ENCODE measurements at places on chromosomes 6 and 20.

GRCh38 chr20:62449951-62450691, 22.8 kb upstream of the RBBP8NL start:
- no peak for DNase-seq

DNA sequence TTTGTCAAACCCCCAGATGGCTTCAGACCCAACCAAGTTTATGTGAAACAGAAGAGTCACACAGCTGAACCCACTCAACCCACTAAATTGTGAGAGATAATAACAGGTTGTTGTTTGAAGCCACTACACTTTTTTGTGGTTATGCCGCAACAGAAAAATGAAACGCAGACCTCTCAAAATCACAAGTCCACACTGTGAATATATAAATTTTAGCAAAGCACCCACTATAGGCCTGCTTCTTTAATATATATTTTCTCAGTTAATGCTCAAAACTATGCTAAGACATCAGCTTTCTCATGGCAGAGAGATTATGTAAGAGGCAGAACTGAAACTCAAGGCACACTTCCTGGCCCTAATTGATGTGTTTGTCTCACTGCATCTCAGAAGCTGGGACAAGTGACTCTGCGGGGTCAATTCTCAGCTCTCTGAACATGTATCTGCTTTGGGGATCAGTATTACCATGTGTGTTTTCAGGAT, 27.7 kb downstream of the MAP3K5 start:
- no peak for DNase-seq

DNA sequence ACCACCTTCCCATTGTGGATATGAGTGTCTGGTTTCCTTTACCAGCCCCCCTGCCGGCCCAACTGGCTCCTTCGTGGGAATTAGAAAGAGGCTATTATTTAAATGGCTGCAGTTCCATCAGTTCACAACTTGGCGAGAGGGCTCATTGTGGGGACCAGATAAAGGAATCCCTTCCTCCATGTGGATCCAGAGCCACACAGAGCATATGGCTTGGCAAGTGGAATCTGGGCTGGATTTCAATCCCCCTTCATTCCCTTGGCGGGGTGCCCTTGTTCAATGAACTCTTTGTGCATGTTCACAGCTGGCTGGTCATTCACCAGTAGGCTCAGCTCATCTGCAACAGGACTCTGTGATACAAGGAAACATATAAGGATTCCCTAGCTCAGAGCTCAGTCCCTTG, 140.6 kb downstream of the OPN5 start:
- no peak for DNase-seq

DNA sequence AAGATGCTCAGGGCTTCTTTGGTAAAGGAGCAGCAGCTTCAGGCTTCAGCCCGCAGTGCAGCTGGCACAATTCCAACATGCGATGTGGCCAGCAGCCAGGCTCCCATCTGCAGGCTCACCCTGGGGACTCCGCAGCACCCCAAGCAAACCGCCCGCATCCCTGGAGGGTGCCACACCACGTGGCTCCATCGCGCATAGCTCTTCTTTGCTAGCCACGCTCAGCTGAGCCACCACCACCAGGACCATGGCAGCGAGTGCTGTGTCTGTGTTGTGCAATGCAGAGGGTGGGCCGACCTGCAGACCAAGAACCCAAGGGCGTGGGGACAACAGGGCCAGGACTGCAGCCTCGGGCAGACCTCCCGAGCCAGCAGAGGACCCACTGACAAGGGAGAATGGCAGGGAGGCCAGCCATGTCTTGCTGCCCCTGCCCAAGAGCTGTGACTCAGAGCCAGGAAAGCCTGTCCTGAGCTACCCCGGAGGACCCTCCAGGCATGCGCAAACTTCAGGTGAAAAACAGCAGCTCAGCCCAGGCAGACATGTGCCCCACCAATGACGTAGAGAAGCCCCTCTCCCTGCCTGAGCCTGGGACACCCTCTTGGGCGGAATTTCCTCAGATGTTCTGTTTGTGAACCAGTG, 87.8 kb downstream of the GINS1 start:
- DNase-seq = no peak

- no peak for DNase-seq
Measured at GRCh38 chr20:51077686-51078060, 54.8 kb upstream of the KCNG1 start.

GRCh38 chr6:107870381-107870780, 46.3 kb upstream of the SCML4 start:
- DNase-seq = no peak

GRCh38 chr6:74568861-74569260, 637.0 kb downstream of the COL12A1 start:
- DNase-seq = no peak

GRCh38 chr6:132693478-132693877, 20.4 kb downstream of the VNN1 start:
- DNase-seq = no peak

- no peak for DNase-seq
Measured at GRCh38 chr20:49503176-49503575, 20.7 kb upstream of the KCNB1 start.

DNA sequence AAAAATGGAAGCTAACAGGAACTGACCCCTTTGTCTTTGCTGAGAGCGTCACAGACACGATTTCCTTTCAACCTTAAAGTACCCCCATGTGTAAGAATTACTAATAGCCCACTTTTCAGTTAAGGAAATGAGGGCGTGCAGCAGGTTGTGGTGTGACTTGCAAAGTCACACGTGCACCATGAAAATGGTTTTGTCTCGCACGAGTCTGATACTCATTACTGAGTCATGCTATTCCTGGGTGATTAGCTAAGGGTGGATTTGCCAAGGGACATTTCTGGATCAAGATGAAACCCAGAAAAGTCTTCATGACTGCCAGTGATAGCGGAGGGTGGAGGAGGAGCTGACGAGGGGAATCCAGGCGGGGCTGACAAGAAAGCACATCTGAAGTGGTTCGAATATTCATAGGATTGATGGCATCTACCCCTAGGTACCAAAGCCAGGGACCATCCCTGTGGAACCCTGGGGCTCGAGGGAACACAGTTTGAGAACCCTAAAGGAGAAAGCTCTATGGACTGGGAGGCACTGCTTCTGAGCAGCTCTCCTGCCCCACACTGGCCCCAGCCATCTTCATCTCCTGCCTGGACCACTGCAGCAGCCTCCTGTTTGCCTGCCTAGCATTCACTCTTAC, 12.1 kb upstream of the NFATC2 start:
- DNase-seq = no peak

GRCh38 chr20:53852691-53853090, 217.7 kb downstream of the BCAS1 start:
- no peak for DNase-seq

- no peak for DNase-seq
Measured at GRCh38 chr20:10660661-10661060, 13.1 kb downstream of the JAG1 start.

DNA sequence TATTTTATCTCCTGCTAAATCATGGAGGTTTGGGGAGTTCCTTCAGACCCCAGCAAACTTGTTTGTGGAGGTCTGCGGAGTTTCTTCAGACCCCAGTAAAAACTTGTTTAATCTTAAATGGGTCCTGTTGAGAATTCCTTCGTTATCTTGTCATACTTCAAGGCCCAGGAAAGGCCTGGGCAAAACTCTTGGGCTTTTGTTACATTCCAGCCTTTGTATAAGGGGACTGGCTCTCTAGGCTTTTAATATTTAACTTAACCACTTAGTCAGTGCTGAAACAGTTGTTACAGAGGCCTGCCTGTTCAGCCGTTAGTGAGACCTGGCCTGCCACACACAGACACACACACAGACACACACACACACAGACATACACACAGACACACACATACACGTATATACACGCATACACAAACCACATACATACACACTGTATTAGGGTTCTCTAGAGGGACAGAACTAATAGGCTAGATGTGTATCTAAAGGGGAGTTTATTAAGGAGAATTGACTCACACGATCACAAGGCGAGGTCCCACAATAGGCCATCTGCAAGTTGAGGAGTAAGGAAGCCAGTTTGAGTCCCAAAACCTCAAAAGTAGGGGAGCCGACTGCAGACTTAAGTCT, 21.3 kb upstream of the CST3 start:
- DNase-seq = no peak

DNA sequence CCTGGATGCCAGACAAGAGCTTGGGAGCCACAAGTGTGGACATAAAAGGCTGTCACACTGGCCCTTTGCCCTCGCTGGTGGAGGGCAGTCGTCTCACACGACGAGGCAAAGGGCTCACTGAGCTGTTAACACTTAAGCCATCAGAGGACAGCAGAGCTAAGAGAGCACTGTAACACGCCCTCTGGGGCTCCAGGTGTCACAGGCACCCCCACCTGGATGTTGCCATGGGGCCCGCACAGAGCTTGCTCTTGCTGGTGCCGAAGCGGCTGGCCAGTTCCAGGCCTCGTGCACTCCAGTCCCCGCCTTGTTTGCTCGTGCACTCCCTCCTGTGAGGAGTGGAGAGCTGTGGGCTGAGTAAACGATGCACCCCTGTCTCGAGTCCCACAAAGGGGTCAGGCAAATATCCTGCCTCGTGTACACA, 37.4 kb downstream of the SLC35D3 start:
- peak; percentile 57 for DNase-seq

GRCh38 chr6:89559487-89559886, 79.1 kb downstream of the LYRM2 start:
- peak; percentile 27 for DNase-seq

GRCh38 chr6:37493661-37493995, 6.1 kb downstream of the CCDC167 start:
- DNase-seq = no peak

- DNase-seq = peak; percentile 71
Measured at GRCh38 chr6:6885521-6886170, 222.1 kb upstream of the RREB1 start.

DNA sequence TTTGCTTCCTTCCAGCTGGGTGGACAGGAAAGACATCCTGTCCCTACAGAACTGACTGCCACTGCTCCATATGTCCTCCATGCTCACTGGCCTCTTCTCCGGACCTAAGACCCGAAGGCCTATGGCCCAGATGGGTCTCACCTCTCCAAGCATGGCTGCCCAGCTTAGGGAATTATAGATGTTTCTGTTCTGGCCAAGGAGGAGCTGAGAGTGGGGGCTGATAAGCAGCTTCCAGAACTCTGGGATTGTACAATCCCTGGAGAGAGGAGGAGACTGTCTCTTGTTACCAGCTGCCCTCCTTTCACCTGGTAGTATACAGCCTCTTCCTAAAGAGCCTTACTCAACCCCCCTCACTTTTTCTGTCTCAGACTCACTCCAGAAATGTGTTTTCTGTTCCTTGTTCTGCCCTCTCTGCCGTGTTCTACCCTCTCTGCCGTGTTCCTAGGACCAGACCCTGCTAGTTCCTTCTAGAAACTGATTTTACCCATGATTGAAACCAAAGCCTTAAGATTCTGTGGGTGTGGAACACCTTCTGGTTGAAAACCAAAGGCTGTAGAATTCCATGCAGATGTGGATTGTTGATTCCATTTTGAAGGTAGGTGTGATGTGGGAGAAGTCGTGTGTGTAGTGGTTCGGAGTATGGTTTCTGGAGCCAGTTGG, 28.7 kb downstream of the ANKS1A start:
- no peak for DNase-seq

GRCh38 chr6:16911088-16911487, 149.8 kb upstream of the ATXN1 start:
- no peak for DNase-seq

DNA sequence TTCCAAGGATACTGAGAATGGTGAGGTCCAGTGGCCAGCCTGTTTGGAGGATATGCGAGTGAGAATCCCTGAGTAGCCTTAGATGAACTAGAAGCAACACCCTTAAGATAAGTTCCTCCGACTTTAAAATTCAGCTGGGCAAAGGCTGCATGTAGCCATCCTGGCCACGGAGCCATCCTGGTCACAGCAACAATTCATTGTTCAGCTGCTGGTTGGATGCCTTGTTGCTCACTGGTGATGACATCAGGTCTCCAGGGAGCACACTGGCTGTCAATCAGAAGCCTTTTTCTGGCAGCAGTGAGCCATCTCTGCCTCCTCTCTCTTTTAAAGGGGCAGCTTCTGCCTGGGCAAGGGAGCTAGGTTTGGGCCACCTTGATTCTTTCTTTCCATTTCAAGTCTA, 22.4 kb upstream of the RIMS4 start:
- no peak for DNase-seq

- no peak for DNase-seq
Measured at GRCh38 chr6:54481091-54481490, 172.8 kb downstream of the TINAG start.

- peak; percentile 15 for DNase-seq
Measured at GRCh38 chr20:52290569-52290968, 99.0 kb upstream of the ZFP64 start.

- DNase-seq = no peak
Measured at GRCh38 chr6:48834706-48835105, 628.3 kb downstream of the MMUT start.

DNA sequence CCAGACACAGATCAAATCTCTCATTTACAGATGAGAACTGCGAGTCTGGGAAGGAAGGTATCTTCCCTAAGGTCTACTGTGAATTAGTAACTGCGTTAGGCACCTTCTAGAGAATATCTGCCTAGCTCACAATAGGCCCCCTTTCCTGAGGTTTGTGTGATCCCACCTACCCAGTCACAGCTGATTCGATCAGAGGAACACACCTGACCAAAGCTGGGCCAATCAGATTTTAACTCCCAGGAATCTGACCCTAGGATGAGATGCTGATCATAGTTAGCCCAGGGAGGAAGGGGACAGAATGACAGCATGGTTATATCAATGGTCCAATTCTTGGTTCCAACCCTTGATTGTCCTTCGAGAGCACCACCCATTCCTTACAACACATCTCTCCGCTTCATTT, 7.4 kb upstream of the CCDC167 start:
- DNase-seq = no peak

DNA sequence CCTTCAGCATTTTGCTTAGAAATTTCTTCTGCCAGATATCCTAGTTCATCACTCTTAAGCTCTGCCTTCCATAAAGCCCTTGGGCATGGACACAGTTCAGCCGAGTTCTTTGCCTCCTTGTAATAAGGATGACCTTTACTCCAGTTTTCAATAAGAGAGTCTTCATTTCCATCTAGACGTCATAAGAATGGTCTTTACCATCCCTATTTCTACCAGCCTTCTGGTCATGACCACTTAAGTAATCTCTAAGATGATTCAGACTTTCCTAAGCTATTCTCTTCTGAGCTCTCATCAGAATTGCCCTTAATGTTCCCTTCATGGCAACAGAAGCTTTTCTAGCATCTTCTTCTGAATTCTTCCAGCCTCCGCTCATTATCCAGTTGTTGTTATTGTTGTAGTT, 126.1 kb downstream of the TFAP2C start:
- no peak for DNase-seq
